ENCODE measurements at places on chromosomes 4 and X.

GRCh38 chr4:14518136-14518535 lies 484.1 kb upstream of the CPEB2 start:
- DNase-seq, result no peak

DNA sequence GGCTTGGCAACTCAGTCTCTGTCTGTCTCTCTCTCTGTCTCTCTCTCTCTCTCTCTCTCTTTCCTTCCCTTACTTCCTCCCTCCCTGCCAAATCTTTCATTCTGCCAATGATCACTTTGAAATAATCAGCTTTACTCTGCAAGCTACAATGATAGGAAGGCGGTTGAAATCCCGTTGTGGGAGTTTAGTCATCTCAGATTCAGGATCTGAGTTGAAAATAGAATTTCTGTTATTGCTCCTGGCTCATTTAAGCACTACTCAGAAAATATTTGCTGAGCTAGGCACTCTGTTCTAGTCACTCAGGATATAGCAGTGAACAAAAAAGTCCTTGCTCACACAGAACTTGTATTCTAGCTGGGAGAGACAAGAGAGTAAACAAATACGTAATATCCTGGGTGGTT lies 56.3 kb upstream of the DCTD start:
- DNase-seq, result no peak

DNA sequence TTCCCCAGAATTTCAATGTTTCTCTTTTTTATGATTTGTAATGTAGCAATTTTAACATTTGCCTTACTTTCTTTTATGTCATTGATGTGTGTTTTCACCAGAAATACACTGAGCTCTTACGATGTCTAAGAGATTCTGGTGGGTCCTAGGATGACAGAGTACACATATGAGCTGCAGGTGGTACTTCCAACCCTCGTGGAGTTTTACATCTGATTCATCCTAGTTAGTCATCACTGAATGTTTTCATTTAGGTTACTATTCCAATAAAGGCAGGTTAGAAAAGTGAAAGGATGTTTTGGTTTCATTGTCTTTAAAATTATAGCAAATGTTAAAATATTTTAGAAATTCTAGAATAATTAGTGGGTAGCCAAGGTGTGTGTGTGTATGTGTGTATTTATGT lies 605.9 kb downstream of the ADGRL3 start:
- DNase-seq, result no peak

DNA sequence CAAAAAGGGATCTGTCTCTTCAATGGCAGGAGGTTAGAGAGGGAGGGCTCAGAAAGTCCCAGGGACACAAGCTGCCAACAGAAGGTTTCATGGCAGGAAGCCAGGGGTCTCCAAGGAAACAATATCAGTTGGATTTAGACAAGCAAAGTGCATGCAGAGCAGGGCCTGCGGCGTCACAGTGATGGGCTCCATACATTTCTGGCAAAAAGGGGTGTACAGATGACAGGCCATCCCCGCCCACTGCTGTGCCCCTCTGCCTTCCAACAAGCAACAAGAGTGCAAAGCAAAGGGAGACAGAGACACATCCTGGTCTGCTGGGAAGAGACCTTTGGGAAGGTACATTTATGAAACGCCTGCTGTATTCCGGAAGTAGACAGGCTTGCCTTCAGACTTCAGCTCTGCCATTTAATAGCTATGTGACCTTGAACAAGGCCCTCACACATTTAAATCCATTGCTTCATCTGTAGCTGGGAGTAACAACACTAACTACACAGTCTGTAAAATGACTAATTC lies 121.2 kb downstream of the AFAP1 start:
- no peak for DNase-seq

- no peak for DNase-seq
Measured at GRCh38 chr4:36921476-36922216, 322.9 kb upstream of the NWD2 start.

DNA sequence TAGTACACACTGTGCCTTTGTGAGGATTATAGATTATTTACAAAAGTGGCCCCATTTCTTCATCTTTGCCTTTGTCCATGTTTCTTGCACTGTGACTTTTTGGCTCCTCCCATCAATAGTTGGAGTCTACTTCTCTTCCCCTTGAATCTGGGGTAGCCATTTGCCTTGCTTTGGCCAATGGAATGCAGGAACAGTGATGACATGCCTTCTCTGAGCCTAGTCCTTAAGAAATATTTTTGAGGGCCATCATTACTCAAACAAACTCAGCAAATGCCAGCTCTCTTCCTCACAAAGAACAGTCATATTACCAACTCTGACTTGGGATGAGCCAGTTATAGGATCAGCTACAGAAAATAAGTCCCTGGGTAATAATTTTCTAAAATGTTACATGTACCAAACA lies 189.6 kb downstream of the FRMPD4 start:
- no peak for DNase-seq

DNA sequence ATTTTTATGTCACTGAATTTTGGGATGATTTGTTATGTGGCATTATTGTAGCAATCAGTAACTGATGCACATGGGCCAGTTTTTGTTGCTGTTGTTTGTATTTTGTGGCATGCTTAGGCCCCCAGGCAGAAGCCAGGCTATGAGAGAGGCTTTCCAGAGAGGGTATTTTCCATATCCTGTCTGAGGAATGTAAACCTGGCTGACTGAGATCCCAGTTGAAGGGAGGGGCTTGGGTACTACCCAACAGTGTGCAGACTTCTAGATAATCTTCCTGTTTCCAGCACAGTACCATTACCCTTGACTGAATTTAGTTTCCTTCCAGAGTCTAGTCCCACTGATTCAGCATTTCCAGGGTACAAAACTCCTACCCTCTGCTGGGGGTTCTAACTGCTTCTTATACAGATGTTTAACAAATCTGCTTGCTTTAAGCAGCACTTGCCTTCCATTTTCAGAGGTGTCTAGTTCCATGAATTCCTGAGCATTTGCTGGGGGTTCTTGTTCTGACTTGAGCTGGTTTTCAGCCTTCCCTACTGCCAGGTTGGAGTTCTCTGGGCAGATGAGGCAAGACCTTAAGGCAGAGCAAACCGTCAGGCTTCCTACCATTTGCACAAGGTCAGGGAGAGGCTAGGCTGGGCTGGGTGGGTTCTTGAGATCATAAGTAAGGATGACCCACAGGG lies 104.7 kb upstream of the EGFL6 start:
- DNase-seq, result no peak

- DNase-seq, result no peak
Measured at GRCh38 chrX:11272290-11272689, 20.9 kb upstream of the AMELX start.

- DNase-seq, result no peak
Measured at GRCh38 chr4:182261651-182262223, 18.5 kb downstream of the TENM3 start.

DNA sequence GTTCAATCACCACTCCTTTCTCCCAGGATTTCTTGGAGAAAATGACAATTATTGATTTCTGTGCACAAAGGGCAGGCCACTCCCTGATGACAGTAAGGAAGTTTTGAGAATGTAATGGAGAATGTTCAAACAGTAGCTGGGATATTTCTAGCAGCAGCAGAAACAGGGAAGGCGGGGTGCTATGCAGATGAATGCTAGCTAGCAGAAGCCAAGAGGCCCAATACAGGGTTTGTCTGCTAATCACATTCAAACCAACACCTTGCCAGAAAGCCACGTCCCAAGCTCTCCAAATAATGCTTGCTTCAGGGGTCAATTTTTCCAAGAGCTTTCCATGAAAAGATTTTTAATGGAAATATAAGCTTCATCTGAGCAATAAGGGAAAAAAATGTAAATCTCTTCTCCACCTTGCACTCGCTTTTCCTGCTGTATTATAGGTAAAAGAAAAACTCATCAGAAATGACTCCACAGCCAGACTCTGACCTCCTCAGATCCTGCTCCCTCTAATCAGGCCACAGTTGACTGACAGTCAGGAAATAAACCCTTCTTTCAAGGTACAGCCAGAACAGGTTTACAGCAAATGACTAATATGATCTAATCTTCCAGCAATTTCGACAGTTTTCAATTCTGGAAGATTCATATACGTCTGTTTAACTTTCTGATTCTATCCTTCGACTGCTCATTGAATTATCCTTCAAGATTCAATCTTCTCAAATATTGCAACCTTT lies 84.7 kb upstream of the PCDH19 start:
- DNase-seq, result no peak
